Placental epithelial cell (primary cell): ENCODE measurements at places on chromosomes 2 and 18. TPM values are rescaled to one million over a fixed set of nuclear protein-coding genes. Genes with fewer than 3 reads are reported as not detected.

The SKOR2 gene
- not detected in 2 replicates for total RNA-seq

The POTEJ gene
- total RNA-seq: not detected in 2 replicates

The SERPINB3 gene
- not detected in 2 replicates for total RNA-seq

The NEB gene
- total RNA-seq: 0.54 and 2.7 TPM in 2 replicates

The EPAS1 gene
- total RNA-seq: 398 and 489 TPM in 2 replicates

The GPBAR1 gene
- total RNA-seq: 0.39 and 1.2 TPM in 2 replicates

The TTN gene
- under 0.01 TPM in 2 replicates for total RNA-seq

The SPP2 gene
- not detected in 2 replicates for total RNA-seq

The CIB4 gene
- total RNA-seq: not detected in 2 replicates

The DPP4 gene
- 83.2 and 98.4 TPM in 2 replicates for total RNA-seq

The SAG gene
- under 0.01 TPM in 1 of 2 replicates, not detected in the other for total RNA-seq

The COLEC12 gene
- total RNA-seq: under 0.01 TPM in 1 of 2 replicates, not detected in the other

The TWIST2 gene
- 0.33 and 0.79 TPM in 2 replicates for total RNA-seq

The SETBP1 gene
- total RNA-seq: 18.5 and 24.9 TPM in 2 replicates

The ATF2 gene
- 49.1 and 49.5 TPM in 2 replicates for total RNA-seq

The STEAP3 gene
- total RNA-seq: 0.39 and 5.2 TPM in 2 replicates

The BMP10 gene
- total RNA-seq: not detected in 2 replicates

The GPR35 gene
- 0.22 and 0.39 TPM in 2 replicates for total RNA-seq

The THUMPD2 gene
- 6.7 and 9.8 TPM in 2 replicates for total RNA-seq

The OTOS gene
- total RNA-seq: not detected in 2 replicates

The IL18RAP gene
- total RNA-seq: 0.11 TPM in 1 of 2 replicates, not detected in the other

The PDIA6 gene
- total RNA-seq: 234 and 331 TPM in 2 replicates

The FAHD2A gene
- total RNA-seq: 22.8 and 26.4 TPM in 2 replicates

The EVX2 gene
- not detected in 2 replicates for total RNA-seq

The ATP6V1B1 gene
- not detected in 2 replicates for total RNA-seq

The ZBTB7C gene
- total RNA-seq: 1.2 TPM in 1 of 2 replicates, not detected in the other

The RTP5 gene
- not detected in 2 replicates for total RNA-seq

The PSMD1 gene
- total RNA-seq: 55.7 and 96.7 TPM in 2 replicates

The TNFRSF11A gene
- total RNA-seq: under 0.01 TPM in 1 of 2 replicates, not detected in the other

The TPGS2 gene
- 73.4 and 226 TPM in 2 replicates for total RNA-seq

The FSIP2 gene
- total RNA-seq: 2.4 and 2.6 TPM in 2 replicates

The TTL gene
- total RNA-seq: 11.8 and 21.6 TPM in 2 replicates

The GCG gene
- total RNA-seq: 0.39 TPM in 1 of 2 replicates, not detected in the other

The COBLL1 gene
- 28.7 and 56.4 TPM in 2 replicates for total RNA-seq

The PAIP2B gene
- 0.98 and 2.4 TPM in 2 replicates for total RNA-seq

The ARL4C gene
- total RNA-seq: 7.5 and 11.8 TPM in 2 replicates

The LRRC30 gene
- total RNA-seq: not detected in 2 replicates

The ST3GAL5 gene
- 0.33 and 0.39 TPM in 2 replicates for total RNA-seq

The SOX11 gene
- total RNA-seq: 5.9 and 8.2 TPM in 2 replicates

The SALL3 gene
- 0.11 and 0.39 TPM in 2 replicates for total RNA-seq

The TMEM182 gene
- 2.0 and 2.8 TPM in 2 replicates for total RNA-seq

The CD8B gene
- 0.22 TPM in 1 of 2 replicates, not detected in the other for total RNA-seq

The SDC1 gene
- total RNA-seq: 120 and 268 TPM in 2 replicates

The TUBB8B gene
- total RNA-seq: not detected in 2 replicates

The IL36B gene
- total RNA-seq: not detected in 2 replicates

The ARHGEF33 gene
- total RNA-seq: 1.2 and 1.5 TPM in 2 replicates

The ESPNL gene
- total RNA-seq: 0.87 and 7.5 TPM in 2 replicates

The C2orf15 gene
- 0.22 and 0.79 TPM in 2 replicates for total RNA-seq

The GAREM2 gene
- 2.7 and 12.9 TPM in 2 replicates for total RNA-seq

The KIAA2012 gene
- total RNA-seq: under 0.01 TPM in 1 of 2 replicates, not detected in the other

The NYAP2 gene
- not detected in 2 replicates for total RNA-seq

The DYNAP gene
- not detected in 2 replicates for total RNA-seq

The AQP12A gene
- not detected in 2 replicates for total RNA-seq

The RAPGEF4 gene
- total RNA-seq: 1.3 and 2.0 TPM in 2 replicates

The COL6A3 gene
- 4.8 and 10.6 TPM in 2 replicates for total RNA-seq

The IL37 gene
- total RNA-seq: not detected in 2 replicates

The SP140 gene
- total RNA-seq: not detected in 2 replicates
